ENCODE measurements at places on chromosomes 16 and 17. TPM values are rescaled to one million over a fixed set of nuclear protein-coding genes. Genes with fewer than 3 reads are reported as not detected.

The TMED6 gene
- polyA plus RNA-seq, result 1.5 TPM

The TTLL6 gene
- not detected for polyA plus RNA-seq

The PTGES3L gene
- 88.8 TPM for polyA plus RNA-seq

The KRT31 gene
- 5.9 TPM for polyA plus RNA-seq

The OTOP2 gene
- polyA plus RNA-seq, result not detected

The KRT32 gene
- polyA plus RNA-seq, result not detected

The TUBD1 gene
- polyA plus RNA-seq, result 11.0 TPM

The NAT9 gene
- 37.5 TPM for polyA plus RNA-seq

The WNT9B gene
- 0.06 TPM for polyA plus RNA-seq

The HBA1 gene
- 2,062 TPM for polyA plus RNA-seq

The C1QL1 gene
- polyA plus RNA-seq, result 1.9 TPM

The CCL3 gene
- polyA plus RNA-seq, result 3.1 TPM

The OR2C1 gene
- polyA plus RNA-seq, result 0.16 TPM

The MYH2 gene
- polyA plus RNA-seq, result 74.3 TPM

The RUNDC3A gene
- 2.0 TPM for polyA plus RNA-seq

The NECAB2 gene
- 0.66 TPM for polyA plus RNA-seq

The SRCIN1 gene
- 0.96 TPM for polyA plus RNA-seq

The FLII gene
- 146 TPM for polyA plus RNA-seq

The KRT28 gene
- not detected for polyA plus RNA-seq

The GPR142 gene
- polyA plus RNA-seq, result 0.20 TPM

The USP43 gene
- 0.42 TPM for polyA plus RNA-seq

The KRT35 gene
- polyA plus RNA-seq, result not detected

The HSD17B2 gene
- 0.27 TPM for polyA plus RNA-seq

The KRT27 gene
- not detected for polyA plus RNA-seq

The CDRT4 gene
- 4.1 TPM for polyA plus RNA-seq

The LITAFD gene
- polyA plus RNA-seq, result not detected

The KRTAP4-9 gene
- not detected for polyA plus RNA-seq

The KRT33A gene
- polyA plus RNA-seq, result not detected

The CHST5 gene
- 0.27 TPM for polyA plus RNA-seq

The LRRC37A3 gene
- polyA plus RNA-seq, result 11.6 TPM

The RNPS1 gene
- polyA plus RNA-seq, result 160 TPM

The CLDN6 gene
- 0.19 TPM for polyA plus RNA-seq

The PRAC1 gene
- not detected for polyA plus RNA-seq

The KRTAP9-8 gene
- not detected for polyA plus RNA-seq

The DNAAF8 gene
- 0.63 TPM for polyA plus RNA-seq

All from forelimb muscle (tissue), 1 donor.